Upper lobe of right lung (tissue), 1 donor: ENCODE measurements at places on chromosomes 3 and 15. TPM values are rescaled to one million over a fixed set of nuclear protein-coding genes. Genes with fewer than 3 reads are reported as not detected.

The PLA2G4E gene
- total RNA-seq, result 1.5 TPM

The ATP13A5 gene
- total RNA-seq, result 2.0 TPM

The C3orf49 gene
- not detected for total RNA-seq

The COLQ gene
- 1.1 TPM for total RNA-seq

The CLRN1 gene
- not detected for total RNA-seq

The LXN gene
- total RNA-seq, result 20.9 TPM

The TRPM1 gene
- not detected for total RNA-seq

The ABHD17C gene
- 41.4 TPM for total RNA-seq

The PRR20G gene
- not detected for total RNA-seq

The SLC2A2 gene
- not detected for total RNA-seq

The PLCB2 gene
- total RNA-seq, result 61.2 TPM

The OSBPL10 gene
- 30.8 TPM for total RNA-seq
